ENCODE measurements at places on chromosomes 2 and 18. TPM values are rescaled to one million over a fixed set of nuclear protein-coding genes. Genes with fewer than 3 reads are reported as not detected.

DNA sequence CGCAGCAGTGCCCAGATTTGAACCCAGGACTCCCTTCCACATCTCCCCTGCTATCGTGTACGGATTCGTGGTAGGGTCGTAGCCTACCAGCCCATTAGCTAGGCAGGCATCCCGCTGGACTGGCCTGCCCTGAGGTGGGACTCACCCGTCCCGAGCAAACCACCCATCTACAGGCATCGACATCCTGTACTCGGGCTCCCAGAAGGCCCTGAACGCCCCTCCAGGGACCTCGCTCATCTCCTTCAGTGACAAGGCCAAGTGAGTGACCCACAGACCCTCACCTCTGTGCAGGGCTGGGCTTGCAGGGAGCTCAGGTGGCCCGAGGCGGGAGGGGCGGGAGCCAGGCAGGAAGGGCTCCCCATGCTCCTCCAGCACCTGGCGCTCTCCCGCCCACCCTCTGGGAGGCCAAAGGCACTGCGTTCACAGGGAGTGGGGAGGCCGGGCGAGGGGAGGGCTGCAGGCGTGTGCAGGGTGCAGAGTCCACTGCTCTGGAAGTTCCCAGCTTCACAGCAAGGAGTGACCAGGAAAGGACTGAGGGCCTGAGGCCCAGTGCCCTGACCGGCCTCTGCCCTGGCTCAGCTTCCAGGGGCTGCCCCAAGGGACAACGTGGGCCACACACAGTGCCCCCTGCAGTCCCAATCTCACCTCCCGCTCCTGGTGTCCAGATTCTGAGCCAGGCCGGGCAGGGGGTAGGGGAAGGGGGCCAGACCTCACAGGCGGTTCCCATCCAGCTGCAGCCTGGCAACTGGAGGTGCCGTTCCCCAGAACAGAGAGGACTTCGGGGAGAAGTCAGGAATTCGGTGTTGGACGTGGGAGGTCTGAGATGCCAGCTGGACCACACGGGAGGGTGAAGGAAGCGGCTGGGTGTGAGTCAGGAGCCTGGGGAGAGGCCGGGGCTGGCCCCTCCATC, 5.4 kb downstream of the AGXT start:
- no peak overlapping the region for H3K27ac ChIP-seq
- DNase-seq = peak; percentile 30
- H3K36me3 ChIP-seq = no peaks in the 10 kb centered on the region
- no peak overlapping the region for H3K4me3 ChIP-seq
- no peaks in the 10 kb centered on the region for H3K27me3 ChIP-seq
- no peaks in the 10 kb centered on the region for H3K4me1 ChIP-seq

GRCh38 chr18:56302156-56302555, 336.2 kb downstream of the TXNL1 start:
- no peaks in the 10 kb centered on the region for H3K4me1 ChIP-seq
- H3K36me3 ChIP-seq = no peaks in the 10 kb centered on the region
- H3K4me3 ChIP-seq = no peak overlapping the region

The TDRD15 gene
- 0.06 TPM for total RNA-seq

DNA sequence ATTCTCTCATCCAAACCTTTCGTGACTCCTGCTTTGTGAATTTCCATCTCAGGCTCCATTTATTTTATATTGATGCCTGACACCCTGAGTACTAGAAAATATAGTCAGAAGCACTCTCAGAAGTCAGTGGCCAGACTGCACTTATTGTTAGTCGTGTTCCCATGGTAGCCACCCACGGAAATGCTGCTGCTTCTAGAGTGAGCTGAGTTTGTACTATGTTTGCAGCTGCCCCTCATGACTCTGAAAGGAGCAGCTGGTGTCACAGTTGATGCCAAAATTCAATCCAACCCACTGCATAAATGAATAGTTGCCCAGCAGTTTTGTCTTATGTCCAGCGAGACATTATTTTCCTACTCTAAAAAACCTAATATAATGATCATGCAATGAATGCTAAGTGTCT, 265.2 kb upstream of the SPHKAP start:
- H3K27ac ChIP-seq = no peak overlapping the region
- no peaks in the 10 kb centered on the region for H3K36me3 ChIP-seq
- H3K27me3 ChIP-seq = no peaks in the 10 kb centered on the region
- no peak overlapping the region for H3K4me3 ChIP-seq
- H3K4me1 ChIP-seq = no peaks in the 10 kb centered on the region

- H3K27me3 ChIP-seq = no peaks in the 10 kb centered on the region
- H3K4me3 ChIP-seq = no peak overlapping the region
- H3K27ac ChIP-seq = no peak overlapping the region
- H3K4me1 ChIP-seq = no peaks in the 10 kb centered on the region
Measured at GRCh38 chr2:153811516-153811915, 60.2 kb upstream of the GALNT13 start.

GRCh38 chr2:48313036-48313877, 216.7 kb upstream of the STON1 start:
- no peaks in the 10 kb centered on the region for H3K36me3 ChIP-seq
- no peak overlapping the region for H3K4me3 ChIP-seq
- no peaks in the 10 kb centered on the region for H3K27me3 ChIP-seq

DNA sequence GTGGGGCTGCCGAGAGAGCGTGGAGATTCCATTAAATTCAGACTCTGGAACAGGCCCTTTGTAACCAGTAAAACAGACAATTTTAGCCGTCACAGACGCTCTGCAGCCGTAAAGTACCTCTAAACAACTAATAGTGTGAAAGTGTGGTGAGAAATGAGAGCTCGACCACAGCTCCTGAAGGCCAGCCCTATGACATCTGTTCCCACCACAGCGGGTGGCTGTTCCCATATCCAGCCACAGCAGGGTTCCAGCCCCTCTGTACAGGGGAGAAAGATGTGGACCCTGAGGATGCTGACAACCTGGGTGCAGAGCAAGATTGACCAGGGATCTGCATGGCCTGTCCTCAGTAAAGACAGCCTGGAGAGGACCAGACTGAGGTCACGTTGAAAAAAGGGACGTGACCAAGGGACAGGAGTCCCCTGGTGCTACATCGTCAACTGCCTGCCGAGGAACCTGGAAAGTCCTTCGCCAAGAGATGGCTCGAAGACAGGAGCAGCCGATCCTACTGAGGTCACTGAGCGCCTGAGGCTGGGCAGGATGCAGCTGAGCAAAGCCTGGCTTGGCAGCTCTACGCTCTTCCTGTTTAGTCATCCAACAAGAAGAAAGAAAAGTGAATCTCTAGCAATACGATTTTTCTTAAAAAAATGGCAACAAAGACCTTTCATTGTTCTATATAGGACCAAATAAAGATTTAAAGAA, 831.7 kb downstream of the RNF144A start:
- no peak overlapping the region for H3K27ac ChIP-seq
- no peak for DNase-seq
- no peak overlapping the region for H3K4me3 ChIP-seq
- no peaks in the 10 kb centered on the region for H3K27me3 ChIP-seq
- H3K36me3 ChIP-seq = no peaks in the 10 kb centered on the region

DNA sequence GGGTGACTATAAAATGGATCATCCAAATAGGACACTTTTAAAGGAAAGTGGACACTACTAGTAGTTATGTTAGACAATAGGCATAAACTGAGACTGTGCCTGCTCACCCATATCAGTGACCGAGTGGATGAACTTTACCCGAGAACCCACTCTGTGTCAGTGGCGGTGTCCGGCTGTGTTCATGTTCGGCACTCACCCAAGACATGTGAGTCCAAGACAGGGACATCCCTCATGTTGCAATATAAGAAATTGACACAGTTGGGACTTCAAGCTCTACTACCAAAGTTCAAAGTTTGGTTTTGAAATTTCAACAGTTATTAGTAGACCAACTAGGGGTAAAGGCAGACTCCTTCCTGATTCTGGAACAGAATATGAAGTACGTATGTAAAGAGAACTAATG, 326.3 kb upstream of the TNP1 start:
- H3K36me3 ChIP-seq = no peaks in the 10 kb centered on the region
- H3K27me3 ChIP-seq = no peaks in the 10 kb centered on the region
- no peak overlapping the region for H3K4me3 ChIP-seq
- no peak for DNase-seq
- H3K4me1 ChIP-seq = peaks cover 7% of the 10 kb centered on the region

DNA sequence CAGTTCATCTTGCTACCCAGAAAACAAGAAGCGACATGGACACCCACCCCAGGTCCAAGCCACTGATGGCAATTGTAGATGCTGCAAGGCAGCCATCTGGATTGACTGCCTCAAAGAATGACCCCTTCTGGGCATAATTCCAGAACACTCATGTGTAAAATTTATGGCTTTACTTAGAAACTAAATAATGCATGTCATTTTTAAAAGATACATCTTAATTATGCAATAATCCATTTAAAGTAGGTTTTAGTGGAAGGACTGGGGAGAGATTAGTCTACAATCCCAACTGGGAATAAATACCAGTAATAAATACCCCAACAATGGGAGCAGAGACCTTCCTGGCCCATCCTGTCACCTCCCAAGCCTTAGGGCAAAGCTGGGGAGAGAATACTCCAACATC, 247.7 kb downstream of the SS18 start:
- H3K4me3 ChIP-seq = no peak overlapping the region
- DNase-seq = no peak
- H3K27ac ChIP-seq = no peak overlapping the region
- H3K4me1 ChIP-seq = no peaks in the 10 kb centered on the region

GRCh38 chr2:228846161-228846560, 424.9 kb downstream of the PID1 start:
- H3K4me1 ChIP-seq = no peaks in the 10 kb centered on the region
- no peak overlapping the region for H3K27ac ChIP-seq
- no peaks in the 10 kb centered on the region for H3K27me3 ChIP-seq

DNA sequence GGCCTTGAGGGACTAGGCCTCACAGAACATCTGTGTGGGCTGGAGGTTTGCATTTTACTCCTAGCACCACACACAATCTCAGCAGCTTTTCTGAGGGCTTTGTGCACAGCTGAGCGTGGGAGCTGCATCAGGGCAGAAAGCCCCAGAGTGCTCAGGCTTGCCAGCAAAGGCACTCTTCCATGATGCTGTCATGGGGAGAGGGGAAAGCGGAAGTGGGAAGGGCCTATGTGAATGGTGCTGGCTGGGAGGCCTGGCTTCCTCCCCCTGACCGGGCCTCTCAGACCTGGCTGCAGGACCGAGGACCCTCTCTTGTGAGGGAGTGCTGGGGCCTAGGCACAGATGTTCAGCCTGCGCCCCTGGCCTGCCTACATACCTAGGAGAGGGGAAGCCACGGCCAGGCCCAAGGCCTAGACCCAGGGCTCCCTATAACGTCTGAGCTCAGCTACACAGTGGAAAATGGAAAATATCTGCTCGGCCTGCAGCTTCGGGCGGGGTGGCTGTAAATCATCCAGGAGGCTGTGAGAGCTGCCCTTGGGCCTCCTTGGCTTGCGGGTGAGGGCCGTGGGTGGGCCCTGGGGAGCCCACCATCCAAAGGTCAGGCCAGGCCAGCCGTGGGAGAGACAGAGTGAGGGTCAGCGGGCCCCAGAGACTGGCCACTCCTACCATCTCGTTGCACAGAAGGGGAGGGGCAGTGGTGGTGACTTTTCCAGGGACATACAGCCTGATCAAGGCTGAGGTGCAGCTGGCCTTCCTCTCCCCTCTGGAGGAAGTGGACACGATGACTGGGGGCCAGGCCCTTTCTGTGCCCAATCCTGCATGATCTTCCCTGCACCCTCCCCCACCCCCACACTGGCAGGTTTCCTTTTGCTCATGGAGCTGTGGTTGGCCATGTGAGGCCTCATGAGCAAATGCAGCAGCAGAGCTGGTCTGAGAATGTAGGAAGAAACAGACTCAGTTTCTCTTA, 22.8 kb downstream of the GLI2 start:
- DNase-seq = peak; percentile 77
- H3K27ac ChIP-seq = no peak overlapping the region
- H3K36me3 ChIP-seq = no peaks in the 10 kb centered on the region
- H3K27me3 ChIP-seq = no peaks in the 10 kb centered on the region

GRCh38 chr18:12515550-12515949, 107.8 kb downstream of the PRELID3A start:
- no peaks in the 10 kb centered on the region for H3K36me3 ChIP-seq
- H3K27me3 ChIP-seq = no peaks in the 10 kb centered on the region
- H3K4me1 ChIP-seq = peaks cover 6% of the 10 kb centered on the region
- no peak overlapping the region for H3K27ac ChIP-seq
- H3K4me3 ChIP-seq = no peak overlapping the region
- no peak for DNase-seq

The TNFAIP6 gene
- total RNA-seq = 5.2 TPM

- H3K27me3 ChIP-seq = no peaks in the 10 kb centered on the region
- no peaks in the 10 kb centered on the region for H3K36me3 ChIP-seq
- H3K4me1 ChIP-seq = no peaks in the 10 kb centered on the region
- no peak overlapping the region for H3K4me3 ChIP-seq
- H3K27ac ChIP-seq = no peak overlapping the region
Measured at GRCh38 chr2:61834893-61835292, 19.0 kb downstream of the FAM161A start.

The CD8B gene
- total RNA-seq = 1.2 TPM

GRCh38 chr18:9095297-9096006, 7.0 kb upstream of the NDUFV2 start:
- no peak for DNase-seq
- H3K27ac ChIP-seq = no peak overlapping the region
- no peaks in the 10 kb centered on the region for H3K36me3 ChIP-seq
- H3K4me3 ChIP-seq = no peak overlapping the region

DNA sequence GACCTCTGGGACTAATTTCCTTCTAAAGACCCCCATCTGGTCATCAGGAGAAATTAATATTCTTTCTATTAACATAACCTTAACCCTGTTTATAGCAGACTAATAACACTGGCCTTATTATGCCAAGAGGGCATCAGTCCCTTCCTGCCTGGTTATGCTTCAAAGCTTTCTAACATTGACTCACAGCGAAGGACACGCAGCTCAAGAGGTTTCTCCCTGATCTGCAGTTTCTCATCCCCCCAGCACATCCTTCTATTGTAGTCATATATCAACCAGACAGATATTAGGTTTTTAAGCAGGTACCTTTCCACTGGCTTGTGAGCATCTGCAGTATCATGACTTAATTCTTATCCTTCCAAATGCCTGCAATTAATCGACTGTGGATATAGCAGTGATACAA, 100.0 kb upstream of the CXCR4 start:
- H3K27ac ChIP-seq = no peak overlapping the region
- DNase-seq = no peak

GRCh38 chr2:33509908-33510585, 33.6 kb downstream of the RASGRP3 start:
- H3K27ac ChIP-seq = no peak overlapping the region
- DNase-seq = no peak
- no peak overlapping the region for H3K4me3 ChIP-seq
- no peaks in the 10 kb centered on the region for H3K4me1 ChIP-seq

DNA sequence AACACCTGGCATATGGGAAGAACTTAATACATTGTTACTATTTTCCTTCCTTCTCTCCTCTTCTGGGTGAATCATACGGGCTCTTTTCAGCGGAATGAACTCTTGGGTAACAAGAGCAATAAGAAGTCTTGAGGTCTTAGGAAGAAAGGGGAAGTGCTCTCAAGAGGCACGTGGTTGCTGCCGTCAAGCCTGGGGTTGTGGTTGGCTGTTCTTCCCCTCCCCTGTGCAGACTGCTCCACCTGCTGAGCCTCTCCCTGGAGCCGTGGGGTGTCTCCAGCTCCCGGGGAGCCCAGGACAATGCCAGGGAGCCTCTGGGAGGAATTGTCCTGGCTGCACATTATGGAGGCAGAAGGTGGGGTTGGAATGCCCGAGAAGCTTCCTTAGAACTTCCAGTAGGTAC, 19.4 kb downstream of the TOGARAM2 start:
- H3K27ac ChIP-seq = no peak overlapping the region
- no peaks in the 10 kb centered on the region for H3K27me3 ChIP-seq
- no peaks in the 10 kb centered on the region for H3K4me1 ChIP-seq

The B3GNT7 gene
- total RNA-seq = 4.0 TPM

- H3K36me3 ChIP-seq = no peaks in the 10 kb centered on the region
- no peak overlapping the region for H3K4me3 ChIP-seq
- no peak for DNase-seq
- no peak overlapping the region for H3K27ac ChIP-seq
Measured at GRCh38 chr2:130759906-130760753, 4.8 kb downstream of the AMER3 start.

All from aorta (tissue), 5 donors.